ENCODE measurements at places on chromosomes 3 and 15. TPM values are rescaled to one million over a fixed set of nuclear protein-coding genes. Genes with fewer than 3 reads are reported as not detected.

Gene LRRIQ4
- not detected for total RNA-seq

Gene SLC12A1
- not detected for total RNA-seq

Gene MLH1
- 39.1 TPM for total RNA-seq

Gene TBC1D5
- total RNA-seq, result 59.9 TPM

Gene POLQ
- 0.13 TPM for total RNA-seq
